ENCODE measurements at places on chromosomes 11 and 22.

- no peak for DNase-seq
Measured at GRCh38 chr11:128061281-128061871, 526.0 kb downstream of the ETS1 start.

GRCh38 chr11:27312110-27312509 lies 50.9 kb downstream of the CCDC34 start:
- no peak for DNase-seq

DNA sequence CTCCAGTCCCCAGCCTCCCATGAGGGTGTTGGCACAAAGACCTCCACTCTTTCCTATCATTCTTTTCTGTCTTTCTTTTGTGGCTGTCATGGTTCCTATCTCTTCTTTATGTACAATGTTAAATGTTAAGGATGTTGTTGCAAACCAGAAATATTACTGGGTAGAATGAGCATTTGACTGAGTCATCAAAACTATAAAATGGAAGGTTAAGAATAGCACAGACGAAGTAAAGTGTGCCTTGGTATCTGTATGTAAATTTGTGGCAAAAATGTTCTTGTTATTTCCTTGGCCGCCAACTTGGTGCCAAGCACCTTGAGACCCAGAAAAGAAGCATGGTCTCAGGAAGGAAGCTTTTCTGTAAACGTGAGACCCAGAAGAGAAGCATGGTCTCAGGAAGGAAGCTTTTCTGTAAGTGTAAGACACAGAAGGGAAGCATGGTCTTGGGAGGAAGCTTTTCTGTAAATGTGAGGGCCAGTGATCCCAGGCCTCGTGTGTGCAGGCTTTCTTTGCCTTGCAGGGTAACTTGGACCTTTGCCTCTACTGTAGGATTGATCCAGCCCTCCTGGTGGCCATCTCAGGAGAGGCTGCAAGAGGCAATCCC lies 6.7 kb upstream of the PKP3 start:
- no peak for DNase-seq

DNA sequence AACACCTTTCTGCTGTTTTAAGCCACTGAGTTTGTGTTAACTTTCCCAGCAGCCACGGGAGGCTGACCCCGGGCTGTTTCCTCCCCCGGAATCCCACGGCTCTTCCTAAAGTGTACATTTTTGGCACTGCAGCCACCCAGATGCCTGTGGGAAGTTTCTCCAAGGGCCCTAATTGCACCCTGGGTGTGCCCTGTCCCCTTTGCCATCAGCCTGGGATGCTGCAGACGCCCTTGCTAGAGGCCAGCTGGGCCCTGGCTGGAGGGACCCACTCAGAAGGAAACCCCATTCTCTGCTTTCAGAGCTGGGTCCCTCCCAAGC lies 883.3 kb downstream of the BRD1 start:
- no peak for DNase-seq

- DNase-seq = no peak
Measured at GRCh38 chr22:37025500-37026070, 6.0 kb downstream of the MPST start.

- no peak for DNase-seq
Measured at GRCh38 chr22:45579306-45579705, 76.6 kb downstream of the FBLN1 start.

DNA sequence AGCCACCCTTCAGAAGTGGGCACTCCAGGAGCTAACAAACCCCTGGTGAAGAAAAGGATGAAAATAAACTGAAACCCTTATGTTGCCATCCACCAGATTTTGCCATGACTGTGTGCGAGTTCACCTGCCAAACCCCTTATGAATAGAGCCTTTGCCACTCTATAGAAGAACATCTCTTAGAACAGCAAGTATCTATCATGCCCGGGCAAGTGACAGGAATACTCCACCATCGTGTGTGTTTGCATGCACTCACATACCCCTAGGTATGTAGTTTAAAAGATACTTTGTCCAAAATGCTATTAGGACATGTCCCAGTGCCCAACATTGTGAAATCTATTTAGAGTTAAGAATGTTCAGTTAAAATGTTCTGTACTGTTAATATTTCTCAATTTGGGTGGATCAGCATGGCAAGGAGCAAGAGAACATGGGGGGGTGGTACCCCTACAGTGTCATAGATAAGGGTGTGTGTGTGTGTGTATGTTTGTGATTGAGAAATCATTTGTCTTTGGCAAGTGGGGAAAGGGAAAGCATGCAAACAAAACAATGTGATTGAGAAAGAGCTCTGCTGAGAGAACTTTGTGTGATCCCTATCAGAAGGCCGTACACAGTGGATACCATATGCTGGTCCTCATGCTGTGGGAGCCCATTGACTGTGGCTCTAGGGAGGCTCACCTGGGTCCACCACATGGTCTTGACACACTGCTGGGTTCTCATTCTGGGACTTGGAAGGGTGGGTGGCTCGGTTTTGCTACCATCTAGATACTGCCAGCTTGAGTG lies 94.9 kb downstream of the ZBTB16 start:
- DNase-seq = no peak

GRCh38 chr11:35005141-35005780 lies 88.8 kb downstream of the PDHX start:
- no peak for DNase-seq

DNA sequence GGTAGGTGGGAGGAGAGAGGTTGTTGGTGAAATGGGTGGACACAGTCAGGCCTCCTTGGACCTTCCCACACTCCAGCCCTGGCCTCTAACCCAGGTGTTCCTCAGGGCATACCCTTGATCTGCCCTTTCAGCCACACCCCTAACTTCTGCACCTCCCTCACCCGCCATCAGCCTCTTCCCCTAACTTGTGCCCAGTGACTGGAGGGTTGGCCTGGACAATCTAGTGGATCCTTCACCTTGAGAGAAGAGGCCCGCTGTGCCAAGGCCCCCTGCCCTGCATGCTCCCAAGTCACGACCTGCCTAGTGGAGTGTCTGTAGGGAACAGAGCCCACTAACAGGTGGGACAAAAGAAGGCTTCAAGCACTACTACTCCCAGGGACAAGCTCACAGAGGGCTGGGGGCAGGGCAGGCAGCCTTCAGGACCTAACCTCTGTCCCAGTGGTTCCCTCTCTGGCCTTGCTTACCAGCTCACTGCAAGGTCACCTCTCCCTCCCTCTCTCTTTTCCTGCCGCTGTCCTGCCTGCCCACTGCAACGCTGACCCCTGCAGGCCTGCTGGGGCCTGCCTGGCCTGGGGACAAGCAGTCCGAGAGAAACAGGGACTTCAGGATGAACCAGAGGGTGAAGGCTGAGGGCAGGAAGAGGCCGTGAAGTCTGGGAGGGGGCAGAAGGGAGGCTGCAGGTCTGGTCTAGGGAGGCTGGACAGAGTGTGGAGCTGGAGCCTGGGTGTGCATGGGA lies 3.3 kb downstream of the SYT7 start:
- no peak for DNase-seq

GRCh38 chr11:65225279-65226102 lies 36.3 kb upstream of the POLA2 start:
- peak; percentile 42 for DNase-seq

DNA sequence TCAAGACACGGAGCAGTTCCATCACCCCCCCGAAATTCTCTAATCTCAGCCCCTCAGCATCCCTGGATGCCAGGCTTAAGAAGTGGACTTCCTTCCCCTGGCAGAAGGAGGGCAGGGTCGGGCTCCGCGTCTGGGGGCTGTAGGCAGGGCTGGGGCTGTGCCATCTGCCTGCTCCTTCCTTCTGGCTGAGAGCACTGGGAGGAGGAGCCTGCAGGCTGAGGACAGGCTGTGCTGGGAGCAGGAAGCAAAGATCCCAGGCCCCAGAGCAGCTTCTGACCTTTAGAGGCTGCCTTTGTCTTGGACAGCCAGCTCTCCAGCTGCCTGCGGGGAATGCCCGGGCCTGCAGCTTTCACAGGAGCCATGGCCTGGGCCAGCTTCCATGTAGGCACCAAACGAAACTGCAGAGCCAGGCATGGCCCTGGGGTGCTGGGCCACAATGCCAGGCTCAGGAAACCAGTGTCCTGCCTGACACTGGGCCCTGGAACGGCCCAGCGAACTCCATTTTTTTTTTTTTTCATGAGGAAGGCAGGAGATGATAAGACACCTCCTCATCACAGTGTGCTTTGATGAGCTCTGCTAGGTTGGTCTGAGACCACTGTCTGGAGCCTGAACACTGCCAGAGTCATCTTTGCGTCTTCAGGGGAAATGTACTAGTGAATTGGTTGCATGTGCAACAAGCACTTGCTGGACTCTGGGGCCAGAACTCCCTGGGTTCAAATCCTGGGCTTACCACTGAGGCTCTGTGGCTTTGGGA lies 67.9 kb downstream of the MCM5 start:
- no peak for DNase-seq

- no peak for DNase-seq
Measured at GRCh38 chr11:103690356-103690755, 346.1 kb upstream of the DDI1 start.

- no peak for DNase-seq
Measured at GRCh38 chr22:44753189-44754042, 1.0 kb downstream of the ARHGAP8 start.

DNA sequence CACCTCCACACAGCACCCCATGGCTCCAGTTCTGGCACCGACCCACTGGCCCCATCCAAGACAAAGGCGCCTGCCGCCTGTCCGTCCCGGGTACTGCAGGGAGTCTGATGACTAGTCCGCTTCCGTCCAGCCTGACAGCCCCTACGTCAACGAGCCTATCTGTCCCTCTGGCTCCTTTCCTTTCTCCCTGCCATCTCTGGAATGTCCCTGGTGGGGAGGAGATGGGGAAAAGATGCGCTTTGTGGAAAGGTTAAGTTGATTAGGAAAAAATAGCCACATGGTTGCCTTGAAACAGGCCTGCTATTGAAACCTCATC lies 10.4 kb downstream of the PDGFB start:
- no peak for DNase-seq

- no peak for DNase-seq
Measured at GRCh38 chr22:41442240-41442792, 4.3 kb downstream of the TOB2 start.

GRCh38 chr11:79113054-79113690 lies 327.7 kb downstream of the TENM4 start:
- no peak for DNase-seq

DNA sequence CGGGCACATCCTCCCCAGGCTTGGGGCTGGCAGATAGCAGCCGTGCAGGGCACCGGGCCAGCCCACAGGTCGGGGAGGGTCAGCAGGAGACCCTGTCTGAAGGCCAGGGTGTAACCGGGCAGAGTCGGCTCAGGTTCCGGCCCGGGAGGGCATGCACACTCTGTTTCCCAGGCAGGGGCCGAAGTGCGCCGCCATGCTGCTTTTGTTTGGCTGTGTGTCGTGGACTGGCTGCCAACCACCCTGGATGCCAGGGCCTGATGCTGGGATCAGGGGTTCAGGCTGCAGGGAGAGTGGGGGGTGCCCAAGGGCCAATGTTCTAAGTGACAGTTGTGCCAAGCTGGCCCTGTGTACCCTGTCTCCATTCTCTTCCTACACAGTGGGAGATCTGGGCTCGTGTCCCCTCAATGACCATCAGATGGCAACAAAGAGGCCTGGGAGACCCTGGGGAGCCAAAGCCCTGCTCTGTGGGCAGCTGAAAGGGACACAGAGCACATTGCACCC lies 120.9 kb upstream of the B3GAT1 start:
- no peak for DNase-seq

- DNase-seq = no peak
Measured at GRCh38 chr11:76859708-76860227, 950 bp upstream of the ACER3 start.

GRCh38 chr11:69131644-69132300 lies 24.0 kb upstream of the SMIM38 start:
- DNase-seq = no peak

DNA sequence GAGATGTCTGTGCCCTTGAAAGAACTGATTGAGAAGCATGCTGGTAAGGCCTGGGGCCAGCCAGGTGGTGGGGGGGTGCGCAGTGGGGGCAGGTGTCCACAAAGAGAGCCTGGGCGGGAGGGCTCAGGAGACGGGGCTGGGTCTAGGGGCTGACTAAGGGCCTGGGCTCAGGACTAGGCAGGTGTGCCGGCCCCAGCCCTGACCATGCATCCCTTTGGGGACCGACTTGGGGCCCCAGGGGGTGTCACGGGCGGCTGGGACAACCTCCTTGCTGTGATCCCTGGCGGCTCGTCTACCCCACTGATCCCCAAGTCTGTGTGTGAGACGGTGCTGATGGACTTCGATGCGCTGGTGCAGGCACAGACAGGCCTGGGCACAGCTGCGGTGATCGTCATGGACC lies 4.4 kb downstream of the NDUFV1 start:
- no peak for DNase-seq

DNA sequence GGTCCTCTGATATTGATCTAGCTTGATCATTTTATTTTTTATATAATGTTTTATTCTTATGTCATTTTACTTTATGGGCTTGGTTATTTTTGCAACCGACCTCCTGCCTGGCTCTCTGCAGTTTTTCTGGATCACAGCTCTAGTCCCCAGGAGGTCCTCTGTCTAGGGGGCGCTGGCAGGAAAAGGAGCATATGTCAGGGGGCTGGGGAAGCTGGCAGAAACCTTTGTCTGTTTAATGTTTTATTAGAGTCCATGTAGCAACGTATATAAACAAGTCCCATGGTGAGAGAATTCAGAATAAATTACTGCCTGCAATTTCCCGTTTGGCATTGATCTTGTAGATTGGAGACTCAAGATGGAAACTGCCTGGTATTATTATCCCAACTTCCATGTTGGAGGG lies 133.5 kb upstream of the ZBED5 start:
- DNase-seq = no peak

DNA sequence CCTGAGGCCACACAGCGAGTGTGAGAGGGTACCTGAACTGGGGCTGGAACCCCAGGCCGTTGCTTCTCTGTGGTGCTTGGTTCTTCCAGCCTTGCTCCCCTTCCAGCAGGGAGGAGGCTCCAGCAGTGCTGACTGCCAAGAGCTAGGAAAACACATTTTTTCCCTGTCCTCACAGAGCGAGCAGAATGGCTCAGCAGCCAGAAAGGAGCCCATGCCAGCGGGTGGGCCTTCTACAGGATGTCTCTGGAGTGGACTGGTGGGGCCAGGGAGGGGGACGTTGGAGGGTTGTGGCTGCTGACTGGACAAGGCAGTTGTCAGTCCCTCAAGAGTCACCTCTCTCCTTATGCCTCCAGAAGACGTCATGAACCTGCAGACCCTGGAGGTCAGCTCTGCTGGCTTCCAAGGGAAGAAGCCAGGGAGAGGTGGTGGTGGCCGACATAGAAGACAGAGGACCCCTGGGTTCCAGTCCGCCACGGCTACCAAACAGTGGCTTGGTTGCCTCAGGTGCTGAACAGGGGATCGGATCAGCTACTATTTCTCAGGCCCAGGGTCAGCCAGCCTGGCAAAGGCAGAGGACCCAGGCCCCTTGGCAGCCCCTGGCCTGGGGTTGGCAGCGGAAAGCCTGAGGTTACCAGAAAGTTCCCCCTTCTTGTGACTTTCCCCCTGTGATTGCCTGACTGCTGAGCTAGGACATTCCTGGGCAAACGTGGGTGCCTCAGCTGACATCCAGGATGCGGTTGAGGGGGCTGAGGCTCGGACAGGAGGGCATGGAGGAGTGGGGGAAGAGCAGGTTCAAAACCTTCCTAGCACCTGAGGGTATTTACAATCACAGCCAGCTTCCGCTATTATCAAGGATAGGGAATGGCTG lies 3.7 kb downstream of the MAFF start:
- no peak for DNase-seq

DNA sequence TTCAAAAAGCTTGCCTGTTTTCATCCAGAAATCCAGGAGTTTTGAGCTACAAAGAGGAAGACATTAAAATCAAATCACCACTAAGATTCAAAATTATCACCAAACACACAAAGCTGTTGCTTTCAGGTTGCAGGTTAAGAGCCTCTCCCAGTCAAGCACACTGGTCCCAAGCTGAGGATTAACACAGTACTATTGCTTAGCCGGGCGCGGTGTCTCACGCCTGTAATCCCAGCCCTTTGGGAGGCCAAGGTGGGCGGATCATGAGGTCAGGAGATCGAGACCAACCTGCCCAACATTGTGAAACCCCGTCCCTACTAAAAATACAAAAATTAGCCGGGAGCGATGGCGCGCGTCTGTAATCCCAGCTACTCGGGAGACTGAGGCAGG lies 1165.1 kb downstream of the LRRC4C start:
- no peak for DNase-seq

Data from stimulated activated CD8-positive, alpha-beta memory T cell treated with anti-CD3 and anti-CD28 coated beads, Interleukin-2, amount 100 ng/mL, for 1 hour (primary cell).